ENCODE measurements at places on chromosomes 12 and 14.

- DNase-seq = no peak
Measured at GRCh38 chr14:59305231-59305630, 116.8 kb downstream of the DAAM1 start.

DNA sequence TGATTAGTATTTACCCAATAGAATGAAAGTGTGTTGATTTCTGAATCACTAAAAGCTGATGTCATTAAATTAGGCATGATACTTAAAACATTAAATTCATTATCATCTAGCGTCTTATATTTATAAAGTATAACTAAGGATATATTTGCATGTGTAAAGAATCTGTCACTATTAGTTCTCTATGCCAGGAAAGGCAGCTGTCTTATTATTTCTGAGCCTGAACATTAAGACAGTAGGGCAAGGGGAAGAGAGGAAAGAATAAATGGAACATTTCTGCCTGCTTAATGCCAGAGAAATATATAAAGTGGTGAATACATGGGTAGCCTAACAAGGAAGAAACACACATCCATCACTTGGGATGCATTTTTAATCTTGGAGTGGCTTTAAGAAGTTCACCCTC, 965.1 kb upstream of the TMEM132C start:
- no peak for DNase-seq

GRCh38 chr12:72053604-72054003, 115.0 kb downstream of the TPH2 start:
- DNase-seq = no peak

- no peak for DNase-seq
Measured at GRCh38 chr12:131592972-131593371, 117.9 kb upstream of the SFSWAP start.

DNA sequence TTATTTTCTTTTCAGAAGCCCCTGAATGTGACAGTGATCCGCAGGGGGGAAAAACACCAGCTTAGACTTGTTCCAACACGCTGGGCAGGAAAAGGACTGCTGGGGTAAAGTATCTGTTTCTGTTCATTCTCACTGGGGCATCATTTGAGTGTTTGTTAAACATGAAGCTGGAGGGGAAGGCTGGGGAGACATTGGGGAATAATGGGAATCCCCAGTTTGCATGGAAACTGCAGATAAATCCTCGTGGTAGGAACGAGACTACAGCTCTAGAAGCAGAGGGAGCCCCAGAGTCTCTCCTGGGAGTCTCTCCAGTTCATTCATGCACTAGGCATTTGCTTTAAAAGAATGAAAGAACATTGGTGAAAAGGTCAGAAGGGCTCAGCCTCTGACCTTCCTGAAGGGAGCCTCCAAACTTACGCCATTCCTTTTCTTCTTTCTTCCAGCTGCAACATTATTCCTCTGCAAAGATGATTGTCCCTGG, 2.5 kb upstream of the CFAP251 start:
- DNase-seq = no peak

DNA sequence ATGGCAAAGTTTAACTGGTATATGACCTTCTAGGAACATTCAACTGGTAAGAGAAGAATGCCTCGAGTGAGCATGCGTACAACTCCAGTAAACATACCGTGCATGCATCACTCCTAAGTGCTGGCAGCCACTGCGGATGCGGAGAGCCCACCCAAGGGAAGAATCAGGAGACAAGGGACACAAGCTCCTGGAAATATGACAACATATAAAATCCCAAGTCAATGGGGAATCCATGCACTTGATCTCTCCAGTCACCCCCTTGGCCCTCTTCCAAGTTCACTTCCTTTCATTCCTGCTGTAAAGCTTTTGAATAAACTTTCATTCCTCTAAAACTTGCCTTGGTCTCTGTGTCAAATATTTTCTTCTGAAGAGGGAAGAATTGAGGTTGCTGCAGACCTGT, 168.7 kb upstream of the TMCC3 start:
- DNase-seq = no peak

DNA sequence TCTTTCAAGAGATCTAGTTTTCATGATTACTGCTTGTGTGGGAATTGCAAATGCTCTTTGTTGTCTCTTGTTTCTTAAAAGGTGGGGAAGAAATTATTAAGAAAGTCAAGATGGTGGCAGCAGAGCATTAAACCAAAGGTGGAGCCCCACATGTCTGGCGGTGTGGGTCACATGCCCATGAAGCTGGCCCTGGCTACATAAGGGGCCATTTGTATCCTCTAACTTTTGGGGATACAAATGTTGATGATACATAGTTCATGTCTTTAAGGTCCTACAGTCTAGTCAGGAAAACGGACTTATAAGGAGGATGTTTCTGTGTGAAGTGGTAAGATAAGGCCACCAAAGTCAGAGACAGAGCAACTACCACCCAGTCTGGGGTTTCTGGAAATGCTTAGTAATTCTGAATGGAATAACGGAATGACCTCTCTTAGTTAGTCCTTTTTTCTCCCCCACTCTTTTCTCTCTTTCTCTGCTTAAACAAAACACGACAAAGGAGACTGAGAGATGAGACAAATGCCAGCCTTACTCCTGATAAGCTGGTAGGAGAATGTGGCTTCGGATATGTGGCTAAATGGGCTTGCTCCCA, 39.9 kb upstream of the PTHLH start:
- no peak for DNase-seq

GRCh38 chr12:16016748-16017147, 105.6 kb downstream of the DERA start:
- DNase-seq = no peak

DNA sequence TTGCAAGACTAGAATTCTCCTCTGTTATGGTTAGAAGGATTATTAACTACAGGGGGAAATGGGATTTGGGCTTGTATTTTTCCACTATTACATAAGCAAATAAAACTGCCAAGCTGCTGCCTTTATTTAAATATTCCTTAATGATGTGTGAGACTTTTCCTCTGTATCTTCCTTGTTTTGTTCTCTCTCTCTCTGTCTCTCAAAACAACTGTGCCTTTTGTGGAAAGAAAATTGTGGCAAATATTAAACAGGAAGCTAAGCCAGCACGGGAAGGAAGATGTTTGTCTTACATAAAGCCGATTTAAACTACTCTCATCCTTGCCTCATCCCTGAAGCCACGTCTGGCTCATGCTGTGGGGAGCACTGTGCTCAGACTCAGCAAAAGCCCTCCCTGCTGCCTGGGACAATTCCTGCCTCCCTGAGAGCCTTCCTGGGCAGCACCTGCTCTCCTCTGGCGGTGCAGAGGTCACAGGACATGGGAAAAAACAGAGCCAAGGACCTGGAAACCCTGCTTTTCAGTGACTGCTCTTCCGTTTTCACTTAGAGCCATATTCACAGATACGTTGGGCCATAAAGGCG, 237.2 kb downstream of the SLC15A4 start:
- no peak for DNase-seq

- no peak for DNase-seq
Measured at GRCh38 chr14:56494167-56494566, 85.4 kb upstream of the TMEM260 start.

DNA sequence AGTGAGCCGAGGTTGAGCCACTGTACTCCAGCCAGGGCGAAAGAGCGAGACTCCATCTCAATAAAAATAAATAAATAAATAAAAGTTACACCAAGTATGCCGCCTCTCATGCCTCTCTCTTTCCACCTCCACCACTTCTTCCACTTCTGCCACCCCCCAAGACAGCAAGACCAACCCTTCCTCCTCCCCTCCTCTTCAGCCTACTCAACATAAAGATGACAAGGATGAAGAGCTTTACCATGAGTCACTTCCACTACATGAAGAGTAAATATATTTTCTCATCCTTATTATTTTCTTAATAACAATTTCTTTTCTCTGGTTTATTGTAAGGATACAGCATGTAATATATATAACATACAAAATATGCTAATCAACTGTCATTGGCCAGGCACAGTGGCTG, 3.6 kb upstream of the TMED2 start:
- DNase-seq = no peak

- DNase-seq = no peak
Measured at GRCh38 chr12:3266638-3267037, 189.5 kb downstream of the TSPAN9 start.

GRCh38 chr14:31206536-31207286, 882 bp downstream of the HECTD1 start:
- no peak for DNase-seq

DNA sequence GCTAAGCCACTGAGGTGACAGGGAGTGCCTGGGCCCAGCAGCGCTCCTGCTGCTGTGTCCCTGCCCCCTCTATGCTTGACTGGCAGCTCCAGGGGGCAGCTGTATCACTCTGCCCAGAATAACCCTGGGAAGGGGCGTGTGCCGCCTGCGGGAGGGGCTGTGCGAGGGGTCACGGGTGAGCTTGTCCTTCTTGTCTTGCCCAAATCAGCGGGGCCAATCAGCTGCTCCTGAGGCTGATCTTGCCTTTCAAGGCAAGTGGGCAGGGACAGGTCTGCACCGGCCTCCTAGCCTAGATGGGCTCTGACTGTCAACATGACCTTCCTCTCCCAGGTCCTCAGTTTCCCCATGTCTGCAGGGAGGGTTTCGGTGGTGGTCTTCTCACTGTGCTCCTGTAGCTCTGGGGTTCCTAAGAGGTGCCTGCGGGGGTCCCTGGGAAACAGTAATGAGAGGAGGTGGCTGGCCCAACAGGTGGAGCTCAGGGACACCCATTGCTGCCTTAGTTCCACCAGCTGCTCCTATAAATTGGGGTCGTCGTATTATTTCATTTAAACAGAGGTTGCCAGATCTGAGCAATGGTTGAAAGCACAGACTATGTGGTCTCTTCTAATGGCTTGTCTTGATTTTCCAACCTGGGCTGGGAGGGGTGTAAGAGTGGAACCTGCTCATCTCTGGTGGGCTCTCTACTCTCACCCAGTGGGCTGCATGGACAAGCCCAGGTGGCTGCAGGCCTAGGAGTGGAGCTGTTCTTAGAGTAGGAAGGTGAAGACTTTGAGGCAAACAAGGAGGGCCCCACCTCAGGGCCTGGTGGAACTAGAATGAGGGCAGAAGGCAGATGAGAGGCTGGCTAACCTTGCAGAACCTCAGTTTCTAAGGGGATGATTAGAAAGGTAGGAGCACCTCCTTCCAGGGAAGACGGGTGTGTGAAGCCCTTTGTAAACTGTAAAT, 11.7 kb downstream of the RTL1 start:
- DNase-seq = no peak
